CD4-positive, alpha-beta T cell treated with Interleukin-15 for 1 hour (primary cell): ENCODE measurements at places on chromosomes 5 and 9.

GRCh38 chr9:89880721-89881120 lies 275.9 kb downstream of the GADD45G start:
- DNase-seq: no peak

- no peak for DNase-seq
Measured at GRCh38 chr9:135521608-135522095, 412 bp downstream of the LCN1 start.

DNA sequence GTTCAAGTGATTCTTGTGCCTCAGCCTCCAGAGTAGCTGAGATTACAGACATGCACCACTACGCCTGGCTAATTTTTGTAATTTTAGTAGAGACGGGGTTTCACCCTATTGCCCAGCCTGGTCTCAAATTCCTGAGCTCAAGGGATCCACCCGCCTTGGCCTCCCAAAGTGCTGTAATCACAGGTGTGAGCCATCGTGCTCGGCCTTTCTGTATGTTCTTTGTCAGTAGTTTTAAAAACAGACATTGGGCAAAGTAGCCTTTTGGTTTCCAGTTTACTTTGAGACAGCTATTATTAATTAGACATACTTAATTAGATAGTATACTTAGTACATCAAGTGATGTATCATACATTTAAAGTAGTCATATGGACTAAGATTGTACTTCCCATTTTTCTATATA lies 45.2 kb downstream of the RBM27 start:
- DNase-seq: no peak

DNA sequence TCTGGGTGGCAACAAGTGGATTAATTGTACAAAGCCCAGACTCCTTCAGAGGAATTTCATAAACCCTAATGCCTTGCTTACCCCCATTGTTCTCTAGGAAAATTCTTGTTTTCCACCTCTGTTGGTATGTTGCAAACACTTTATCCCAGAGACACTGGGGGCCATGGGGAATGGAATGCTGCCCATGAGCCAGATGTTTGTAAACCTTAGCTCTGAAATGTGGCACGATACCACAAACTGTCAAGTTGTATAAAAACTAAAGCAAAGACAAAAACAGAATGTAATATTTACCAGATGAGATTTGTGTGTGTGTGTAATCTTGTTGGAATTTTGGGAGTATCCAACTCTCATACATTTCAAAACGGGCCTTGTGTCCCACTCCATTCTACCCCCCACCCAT lies 465.0 kb downstream of the EBF1 start:
- no peak for DNase-seq

DNA sequence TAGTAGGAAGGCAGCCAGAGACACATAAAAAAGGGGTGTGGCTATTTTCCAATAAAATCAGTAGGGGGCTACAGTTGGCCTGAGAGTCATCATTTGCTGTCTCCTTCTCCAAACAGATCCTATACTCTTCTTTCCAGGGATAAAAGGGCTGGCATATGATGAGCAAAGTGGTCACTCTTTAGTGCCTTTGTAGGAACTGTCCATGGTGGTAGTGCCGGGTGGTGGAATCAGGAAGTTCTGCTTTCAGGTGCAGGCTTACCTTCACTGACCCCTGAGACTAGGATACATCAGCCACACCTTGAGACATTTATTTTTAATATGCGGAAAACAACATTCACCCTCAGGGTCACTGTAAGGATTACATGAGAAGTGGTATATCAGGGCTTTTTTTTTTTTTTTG lies 80.8 kb downstream of the ASTN2 start:
- no peak for DNase-seq

GRCh38 chr5:61232490-61233050 lies 70.3 kb upstream of the SMIM15 start:
- DNase-seq: no peak

DNA sequence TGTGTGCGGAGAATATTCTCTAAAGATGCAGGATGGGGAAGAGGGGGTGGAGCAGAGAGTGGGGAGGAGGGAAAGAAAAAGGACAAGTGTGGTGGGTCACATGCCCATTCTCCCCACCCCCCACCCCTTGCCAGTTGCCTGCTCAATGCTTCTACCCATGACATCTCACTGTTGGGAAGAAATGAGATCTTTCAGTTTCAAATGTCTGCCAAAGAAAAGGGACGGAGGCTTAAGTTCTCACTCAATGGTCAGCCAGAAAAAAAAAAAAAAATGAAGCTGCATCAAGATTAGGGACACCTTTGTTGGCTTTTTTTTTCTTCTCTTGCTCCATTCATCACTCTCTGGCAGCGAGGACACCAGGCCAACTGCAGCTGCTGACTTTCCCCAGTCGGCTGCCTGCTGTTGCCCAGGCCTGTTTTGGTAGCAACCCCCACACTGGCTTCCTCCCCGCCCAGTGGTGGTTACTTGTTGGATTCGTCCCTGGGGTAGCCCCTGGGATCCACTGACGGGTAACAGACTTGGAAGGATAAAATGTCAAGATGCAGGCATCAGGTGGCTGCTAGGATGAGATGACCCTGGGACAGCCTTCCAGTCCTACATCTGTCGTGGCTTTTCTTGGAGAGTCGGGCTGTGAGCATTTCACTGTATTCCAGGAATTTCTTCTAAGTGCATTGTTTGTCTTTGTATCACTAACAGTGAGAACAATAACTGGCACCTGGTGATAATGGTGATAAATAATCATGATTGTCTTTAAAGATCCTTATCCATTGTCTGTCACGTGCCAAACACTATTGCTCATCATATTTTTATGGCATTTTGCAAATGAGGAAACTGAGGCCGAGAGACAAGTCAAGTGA lies 9.1 kb downstream of the WWC1 start:
- DNase-seq: no peak

- no peak for DNase-seq
Measured at GRCh38 chr5:173733021-173733420, 116.6 kb upstream of the BOD1 start.

GRCh38 chr9:128495804-128496417 lies 8.6 kb upstream of the GLE1 start:
- no peak for DNase-seq

- no peak for DNase-seq
Measured at GRCh38 chr5:132221781-132222648, 5.6 kb downstream of the P4HA2 start.
